ENCODE measurements at places on chromosomes 5 and 9.

DNA sequence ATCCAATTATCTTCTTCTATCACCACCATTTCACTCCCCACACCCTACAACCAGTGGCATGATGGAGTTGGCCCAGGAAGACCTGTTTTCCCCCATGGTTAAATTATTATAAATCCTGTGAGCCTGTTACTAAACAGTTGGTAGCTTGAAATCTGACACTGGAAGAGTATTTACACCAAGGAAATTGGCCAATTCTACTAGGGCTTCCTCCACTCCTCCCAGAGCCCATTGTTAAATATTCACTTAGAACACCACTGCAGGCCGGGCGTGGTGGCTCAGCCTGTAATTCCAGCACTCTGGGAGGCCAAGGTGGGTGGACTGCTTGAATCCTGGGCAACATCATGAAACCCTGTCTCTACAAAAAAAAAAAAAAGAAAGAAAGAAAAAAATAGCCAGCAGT is 32.4 kb upstream of the CKS2 start:
- DNase-seq: no peak

DNA sequence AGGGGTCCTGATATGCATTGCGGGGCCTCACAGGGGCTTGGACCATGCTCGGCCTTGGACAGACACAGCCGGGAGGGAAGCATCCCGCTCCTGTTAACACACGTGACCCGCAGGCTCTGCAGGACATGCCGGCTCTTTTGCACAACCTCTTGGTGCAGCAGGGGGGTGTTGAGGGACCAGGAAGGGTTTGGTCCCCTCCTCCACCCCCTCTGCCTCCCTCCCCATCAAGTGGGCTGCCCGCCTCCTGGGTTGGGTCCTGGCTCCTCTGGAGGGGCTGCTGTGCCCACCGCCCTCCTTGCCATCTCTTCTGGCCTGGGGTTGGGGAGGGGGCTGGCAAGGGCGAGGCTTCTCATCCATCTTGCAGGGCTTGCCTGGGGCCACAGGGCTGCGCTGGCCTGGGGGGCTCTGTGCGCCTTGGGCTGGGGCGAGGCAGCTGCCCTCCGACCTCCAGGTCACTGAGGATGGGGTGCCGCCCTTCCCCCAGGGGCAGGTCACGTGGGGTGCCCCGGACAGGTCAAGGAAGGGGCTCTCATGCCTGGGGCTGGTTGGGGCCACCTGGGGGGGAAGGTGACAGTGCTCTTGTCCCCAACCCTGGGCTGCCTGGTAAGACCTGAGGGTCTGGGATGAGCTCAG is 16.8 kb upstream of the SLC9A3 start:
- no peak for DNase-seq

GRCh38 chr5:147427521-147428401 is 82.1 kb downstream of the DPYSL3 start:
- DNase-seq: no peak

GRCh38 chr9:133059623-133060022 is 2.2 kb upstream of the CEL start:
- DNase-seq: no peak

DNA sequence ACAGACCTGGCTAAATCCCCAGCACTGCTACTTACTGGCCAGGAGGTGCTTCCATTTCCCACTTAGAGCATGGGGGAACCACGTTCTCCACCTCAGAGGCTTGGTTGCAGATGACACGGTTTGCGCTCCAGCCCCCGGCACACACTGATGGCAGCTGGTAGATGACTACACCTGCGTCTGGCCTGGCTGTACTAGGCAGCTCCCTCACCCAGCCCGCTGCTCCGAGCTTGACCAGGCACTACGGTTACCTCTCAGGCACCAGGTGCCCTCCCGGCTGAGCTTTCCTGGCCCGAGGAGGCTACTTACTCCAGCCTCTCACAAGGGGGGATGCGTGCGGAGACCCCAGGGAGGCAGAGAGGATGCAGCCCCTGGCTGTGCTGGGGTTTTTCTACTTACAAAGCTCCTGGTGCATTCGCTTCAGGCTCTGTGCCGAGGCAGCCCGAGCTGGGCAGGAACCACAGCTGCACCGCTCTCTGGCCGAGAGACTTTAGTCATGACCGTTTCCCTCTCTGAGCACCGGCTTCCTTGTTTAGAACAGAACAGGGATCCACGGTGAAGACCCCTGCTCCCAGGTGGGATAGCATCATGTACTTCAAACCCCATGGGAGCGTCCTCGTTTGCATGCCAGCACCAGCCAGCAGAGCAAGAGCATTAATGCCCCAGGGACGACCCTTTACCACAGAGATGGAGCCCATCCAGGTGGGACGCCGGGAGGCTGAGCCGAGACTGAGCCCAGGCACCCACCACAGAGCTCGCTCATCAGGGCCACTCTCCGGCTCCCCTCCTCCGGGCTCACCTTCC is 7.6 kb upstream of the GBGT1 start:
- no peak for DNase-seq

GRCh38 chr5:175711031-175711430 is 53.2 kb downstream of the HRH2 start:
- DNase-seq: no peak

DNA sequence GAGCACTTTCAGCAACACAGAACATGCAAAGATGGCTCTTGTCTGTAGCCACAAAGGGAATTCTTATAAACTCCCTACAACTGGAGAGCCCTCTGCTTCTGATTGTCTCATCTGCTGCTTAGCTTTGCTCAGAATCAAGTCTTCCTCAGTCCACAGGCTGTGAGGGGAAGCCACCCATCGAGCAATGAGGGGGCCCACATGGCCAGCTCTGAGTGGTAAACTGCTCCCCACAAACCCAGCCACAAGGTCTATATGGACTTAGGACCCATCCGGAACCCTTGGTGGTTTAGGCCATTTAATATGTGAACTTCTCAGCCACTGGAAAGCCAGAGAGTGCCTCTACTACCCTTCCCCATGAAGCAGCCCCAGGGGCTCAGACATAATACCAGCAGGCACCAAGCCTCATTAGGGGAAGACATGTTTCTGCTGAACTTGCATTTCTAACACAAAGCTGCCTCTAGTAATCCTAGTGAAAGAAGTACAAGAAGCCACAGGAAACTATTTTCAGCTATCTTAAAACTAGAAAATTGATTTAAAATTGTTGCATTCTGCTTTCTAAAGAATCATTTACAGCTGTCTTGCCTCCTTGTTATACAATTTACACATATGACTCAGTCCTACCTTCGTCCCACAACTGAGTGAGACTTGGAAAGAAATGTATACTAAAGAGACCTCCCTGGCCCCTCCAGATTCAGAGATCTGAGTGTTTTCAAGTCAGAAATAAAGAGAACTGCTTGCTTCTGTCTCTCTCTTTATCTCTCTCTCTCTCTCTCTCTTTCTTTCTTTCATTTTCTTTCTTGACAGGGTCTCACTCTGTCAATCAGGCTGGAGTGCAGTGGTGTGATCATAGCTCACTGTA is 90.2 kb downstream of the ESM1 start:
- no peak for DNase-seq

- DNase-seq: no peak
Measured at GRCh38 chr5:122500245-122501088, 188.4 kb downstream of the SNCAIP start.

DNA sequence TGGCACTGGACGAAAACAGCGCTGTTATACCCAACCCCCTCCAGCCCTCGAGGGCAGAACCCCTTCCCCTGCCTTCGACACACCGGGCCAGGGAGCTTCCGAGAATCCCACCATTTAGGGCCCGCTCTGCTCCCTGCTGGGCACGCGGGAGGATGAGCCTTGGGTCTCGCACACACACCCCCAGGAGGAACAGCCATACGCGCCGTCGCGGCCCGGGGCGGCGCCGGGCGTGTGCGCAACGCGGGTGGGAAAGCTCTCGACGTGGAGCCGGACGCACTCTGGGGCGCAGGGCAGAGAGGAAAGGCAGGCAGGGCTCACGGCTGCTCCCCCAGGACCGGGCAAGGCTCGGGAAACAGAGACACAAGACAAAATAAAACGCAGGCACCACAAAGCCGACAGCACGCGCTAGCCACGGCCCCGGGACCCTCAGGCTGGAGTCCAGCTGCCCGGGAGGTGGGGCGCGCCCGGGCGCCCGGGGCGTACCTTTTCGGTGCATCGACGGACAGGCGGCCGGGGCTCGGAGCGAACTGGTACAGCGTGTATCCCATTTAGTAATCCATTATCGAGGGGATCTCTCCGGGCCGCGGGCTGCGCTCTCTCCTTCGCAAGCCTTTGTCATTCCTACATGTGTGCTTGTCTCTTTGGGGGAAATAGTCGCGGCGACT is 789 bp downstream of the SEMA6A start:
- no peak for DNase-seq

- no peak for DNase-seq
Measured at GRCh38 chr9:131807144-131807983, 67.5 kb upstream of the RAPGEF1 start.

GRCh38 chr5:173592050-173592669 is 24.3 kb downstream of the BOD1 start:
- peak; percentile 3 for DNase-seq

DNA sequence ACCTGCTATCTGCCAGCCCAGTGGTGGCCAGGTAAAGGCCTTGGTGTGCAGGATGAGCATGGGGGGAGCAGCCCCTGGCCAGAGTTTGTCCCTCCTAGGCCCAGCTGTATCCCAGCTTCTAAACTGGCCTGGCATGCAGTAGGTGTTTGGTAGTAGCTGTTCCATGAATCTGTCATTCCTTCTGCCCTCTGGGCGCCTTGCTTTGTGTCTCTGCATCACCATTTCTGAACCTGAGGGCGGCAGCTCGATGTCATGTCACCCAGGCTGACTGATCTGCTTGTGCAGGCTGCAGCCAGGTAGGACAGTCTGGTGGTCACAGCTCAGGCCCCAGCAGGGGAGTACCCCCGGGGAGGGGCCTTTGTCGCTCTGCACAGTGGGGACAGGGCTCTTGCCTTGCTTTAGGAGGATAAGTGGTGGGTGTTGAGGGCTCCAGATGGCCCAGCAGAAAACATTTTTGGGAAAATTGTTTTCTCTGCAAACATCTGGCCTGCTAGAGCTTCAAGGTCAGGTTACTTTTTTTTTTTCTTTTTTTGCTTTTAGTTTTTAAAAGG is 4.6 kb upstream of the SUSD3 start:
- DNase-seq: no peak

DNA sequence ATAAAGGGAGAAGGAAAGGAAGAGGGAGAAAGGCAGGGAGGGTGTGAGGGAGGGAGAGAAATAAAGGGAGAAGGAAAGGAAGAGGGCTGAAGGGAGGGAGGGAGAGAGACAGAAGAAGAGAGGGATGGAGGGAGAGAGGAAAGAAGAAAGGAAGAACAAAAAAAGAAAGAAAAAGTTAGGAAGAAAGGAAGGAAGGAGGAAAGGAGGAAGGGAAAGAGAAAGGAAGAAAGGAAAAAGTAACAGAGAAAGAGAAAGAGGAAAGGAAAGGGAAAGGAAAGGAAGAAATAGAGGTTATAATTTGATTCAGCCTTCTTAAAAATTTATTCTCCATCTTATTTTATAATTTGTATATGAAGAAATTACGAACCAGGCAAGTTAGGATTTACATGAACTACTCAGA is 836.6 kb upstream of the C9orf72 start:
- no peak for DNase-seq

- peak; percentile 52 for DNase-seq
Measured at GRCh38 chr9:21434202-21435014, 5.8 kb upstream of the IFNA1 start.

DNA sequence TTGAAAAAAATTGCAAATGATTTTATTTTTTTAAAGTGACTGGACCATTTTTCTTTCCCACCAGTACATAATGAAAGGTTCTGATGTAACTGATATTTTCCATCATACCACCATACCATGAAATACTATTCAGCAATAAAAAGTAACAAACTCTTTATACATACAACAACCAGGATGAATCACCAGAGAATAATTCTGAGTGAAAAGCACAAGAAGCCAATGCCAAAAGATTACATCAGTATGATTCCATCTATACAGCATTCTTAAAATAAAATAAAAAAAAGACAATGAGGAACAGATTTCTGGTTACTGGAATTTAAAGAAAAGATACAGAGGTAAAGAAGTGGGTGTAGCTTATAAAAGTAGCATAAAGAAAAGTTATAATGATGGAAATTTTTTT is 423.7 kb upstream of the ST8SIA4 start:
- DNase-seq: no peak

DNA sequence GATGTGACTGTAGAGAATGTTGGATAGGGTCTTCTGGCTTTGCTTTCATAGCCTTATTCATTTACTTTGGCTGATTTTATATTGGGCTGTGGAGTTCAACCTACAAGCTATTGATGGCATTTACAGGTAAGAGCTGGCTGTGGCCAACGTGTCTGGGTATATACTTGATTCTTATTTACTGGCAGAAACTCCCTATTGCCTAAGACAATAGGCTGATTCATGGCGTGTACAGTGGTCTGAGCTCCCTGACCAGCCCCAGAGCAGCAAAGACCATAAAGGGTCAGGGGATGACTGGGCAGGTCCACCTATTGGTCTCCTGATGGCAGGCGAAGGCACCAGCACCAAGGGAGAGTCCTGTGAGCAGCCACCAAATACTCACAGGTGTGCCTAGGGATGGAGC is 190.2 kb upstream of the DMRTA1 start:
- no peak for DNase-seq

GRCh38 chr9:93453047-93453914 is at the start of gene FAM120AOS:
TSS of gene FAM120AOS (minus strand) at chr9:93453581. CDS start at chr9:93452709, 872 bp downstream.
- DNase-seq: peak; percentile 80

DNA sequence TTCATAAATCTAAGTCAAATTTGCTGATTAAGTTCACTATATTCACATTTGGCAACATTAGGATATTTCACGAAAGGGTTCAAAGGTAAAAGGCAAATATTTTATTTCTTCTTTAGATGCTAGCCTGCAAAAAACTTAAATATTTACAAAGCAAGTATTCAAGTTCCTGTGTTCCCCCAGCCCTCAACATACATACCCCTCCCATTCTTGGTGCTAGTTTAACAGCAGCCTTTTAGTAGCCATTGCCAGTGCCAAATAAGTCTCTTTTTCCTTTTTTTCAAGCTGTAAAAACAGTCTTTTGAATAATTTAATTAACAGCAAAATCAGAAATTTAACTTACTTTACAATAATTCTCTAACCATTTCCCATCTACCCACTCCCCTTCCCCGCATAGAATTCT is 288.5 kb upstream of the TMEM161B start:
- DNase-seq: no peak

- DNase-seq: no peak
Measured at GRCh38 chr9:89458768-89459496, 39.0 kb downstream of the SEMA4D start.

Data from CD4-positive, alpha-beta T cell treated with Interleukin-15 for 4 hours (primary cell).